ENCODE measurements at places on chromosomes 2 and 18. TPM values are rescaled to one million over a fixed set of nuclear protein-coding genes. Genes with fewer than 3 reads are reported as not detected.

The NEMP2 gene
- total RNA-seq = 16.9 TPM

The BUB1 gene
- total RNA-seq = 49.5 TPM

The FIGN gene
- not detected for total RNA-seq

The UCN gene
- 1.7 TPM for total RNA-seq

The ZNF385B gene
- total RNA-seq = not detected

The MROH2A gene
- not detected for total RNA-seq

The ANKRD44 gene
- 150 TPM for total RNA-seq

DNA sequence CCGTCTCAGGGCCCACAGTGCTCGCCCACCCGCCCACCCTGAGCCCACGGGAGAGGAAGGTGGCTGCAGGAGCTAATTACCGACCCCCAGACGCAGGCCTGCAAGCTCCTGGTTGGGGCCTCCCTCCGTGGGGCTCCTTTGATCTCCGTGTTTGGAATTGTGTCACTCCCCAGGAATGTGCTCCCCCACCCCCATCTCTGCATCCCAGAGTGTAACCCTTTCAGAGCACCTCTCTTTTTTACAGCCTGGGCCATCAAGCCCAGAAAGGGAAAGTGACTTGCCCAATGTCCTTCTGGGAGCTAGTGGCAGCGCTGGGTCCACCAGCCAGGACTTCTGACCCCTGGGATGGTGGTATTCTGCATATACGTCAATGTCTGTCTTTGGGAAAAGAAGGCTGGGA, 335.1 kb downstream of the CYRIA start:
- DNase-seq = no peak

DNA sequence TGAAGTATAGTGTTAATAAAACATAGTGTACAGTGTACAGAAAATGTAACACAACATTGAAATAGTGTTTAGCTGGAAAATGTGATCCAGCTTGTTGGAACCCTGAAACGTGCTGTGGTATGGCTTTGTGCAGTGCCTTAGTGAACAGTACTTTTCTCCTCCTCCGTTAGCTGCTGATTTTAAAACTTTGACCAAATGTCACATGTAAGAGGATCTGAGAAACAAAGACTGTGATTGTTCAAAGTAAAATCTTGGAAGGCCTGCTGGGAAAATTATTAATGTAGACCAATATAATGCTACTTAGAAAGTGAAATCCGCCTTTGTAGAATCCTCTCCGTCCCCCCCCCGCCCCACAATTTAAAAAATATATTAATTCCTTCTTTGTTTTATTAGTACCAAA, 911 bp upstream of the KCNJ13 start:
- no peak for DNase-seq

- no peak for DNase-seq
These were observed 151.8 kb downstream of the ZFP36L2 start for GRCh38 chr2:43074592-43075053.

- DNase-seq = no peak
These were observed 189.4 kb upstream of the CWC22 start for GRCh38 chr2:180196419-180196977.

GRCh38 chr2:147698166-147698565, 146.7 kb upstream of the ACVR2A start:
- no peak for DNase-seq

- no peak for DNase-seq
These were observed 172.2 kb downstream of the ASB1 start for GRCh38 chr2:238598802-238599530.

DNA sequence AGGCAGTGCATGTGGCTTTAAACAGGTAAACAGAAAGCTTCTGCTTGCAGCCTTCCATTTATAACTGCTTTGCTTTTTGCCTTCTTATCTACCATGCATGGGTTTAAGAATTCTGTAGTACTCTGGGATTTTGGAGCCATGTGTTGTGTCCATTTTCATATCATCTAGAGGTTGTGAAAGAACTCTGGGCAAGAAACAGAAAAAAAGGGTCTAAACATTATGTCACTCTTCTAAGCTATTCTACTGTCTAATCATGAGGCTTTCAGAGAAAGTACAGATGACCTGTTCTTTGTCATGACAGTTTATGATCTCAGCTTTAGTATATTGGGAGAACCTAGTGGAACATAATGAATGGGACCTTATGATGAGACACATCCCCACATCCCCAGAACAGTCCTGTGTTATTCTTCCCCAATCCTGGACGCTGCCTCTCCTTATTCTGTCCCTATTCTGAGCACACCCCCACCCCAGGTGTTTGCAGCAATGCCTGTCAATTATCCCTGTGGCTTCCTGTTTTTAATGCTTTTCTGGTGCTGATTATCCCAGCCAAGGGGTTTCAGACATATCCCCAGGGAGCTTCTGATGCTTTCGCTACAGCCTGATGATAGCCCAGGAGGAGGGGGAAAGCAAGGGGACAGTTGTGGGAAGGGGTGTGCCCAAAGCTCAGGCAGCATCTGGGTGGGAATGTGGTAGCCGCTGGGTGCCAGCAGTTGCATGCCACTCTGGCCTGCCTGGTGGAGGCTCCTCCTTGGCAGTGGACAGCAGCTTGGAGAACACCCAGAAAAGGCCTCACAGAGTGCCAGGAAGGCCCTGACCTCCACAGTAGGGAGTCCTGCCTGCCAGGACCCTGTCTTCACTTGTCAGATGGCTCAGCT, 169.5 kb upstream of the MAP3K20 start:
- no peak for DNase-seq

DNA sequence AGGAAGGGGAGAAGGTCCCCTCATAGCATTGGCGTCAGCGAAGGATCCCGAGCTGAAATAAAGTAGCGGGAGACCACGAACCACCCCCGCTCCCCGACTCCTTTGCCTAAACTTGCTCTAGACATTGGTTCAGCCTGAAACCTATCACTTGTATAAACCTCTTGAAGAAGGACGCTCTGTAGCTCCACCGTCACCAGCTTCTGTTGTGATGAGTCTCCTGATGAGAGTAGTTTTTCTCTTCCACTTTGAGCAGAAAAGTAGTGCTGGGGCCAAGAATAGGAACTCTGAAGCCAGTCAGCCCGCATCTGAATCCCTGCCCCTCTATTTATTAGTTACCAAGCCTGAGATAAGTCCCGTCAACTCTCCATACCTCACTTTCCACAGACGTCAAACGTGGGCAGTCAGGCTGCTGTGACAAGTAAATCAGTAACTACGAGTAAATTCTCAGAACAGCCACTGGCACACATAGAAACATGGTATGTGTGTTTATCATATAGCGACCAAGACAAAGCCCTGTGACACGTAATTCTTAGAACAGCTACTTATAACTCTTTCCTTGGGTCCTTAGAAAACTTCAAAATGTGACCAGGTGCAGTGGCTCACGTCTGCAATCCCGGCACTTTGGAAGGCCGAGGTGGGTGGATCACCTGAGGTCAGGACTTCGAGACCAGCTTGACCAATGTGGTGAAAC, 61.7 kb downstream of the CD226 start:
- DNase-seq = peak; percentile 14

- no peak for DNase-seq
These were observed 17.5 kb upstream of the PKDCC start for GRCh38 chr2:42030200-42030759.

DNA sequence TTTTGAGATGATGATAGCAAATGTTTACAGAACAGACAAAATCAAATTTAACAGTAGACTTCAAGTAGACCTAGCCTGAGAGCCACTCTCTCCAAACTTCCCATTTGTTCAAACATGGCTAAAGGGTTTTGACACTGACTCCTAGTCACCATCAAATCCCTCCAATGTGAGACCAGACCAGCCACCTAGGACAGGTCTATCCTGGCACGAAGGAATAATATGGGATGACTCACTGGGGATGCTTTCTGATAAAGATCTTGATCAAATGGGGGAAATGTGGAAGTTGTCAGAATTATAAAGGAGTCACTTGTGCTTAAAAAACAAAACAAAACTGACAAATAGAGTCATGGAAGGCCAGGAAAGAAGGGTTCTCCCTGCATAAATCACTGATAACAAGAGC, 95.7 kb downstream of the EDAR start:
- DNase-seq = no peak

DNA sequence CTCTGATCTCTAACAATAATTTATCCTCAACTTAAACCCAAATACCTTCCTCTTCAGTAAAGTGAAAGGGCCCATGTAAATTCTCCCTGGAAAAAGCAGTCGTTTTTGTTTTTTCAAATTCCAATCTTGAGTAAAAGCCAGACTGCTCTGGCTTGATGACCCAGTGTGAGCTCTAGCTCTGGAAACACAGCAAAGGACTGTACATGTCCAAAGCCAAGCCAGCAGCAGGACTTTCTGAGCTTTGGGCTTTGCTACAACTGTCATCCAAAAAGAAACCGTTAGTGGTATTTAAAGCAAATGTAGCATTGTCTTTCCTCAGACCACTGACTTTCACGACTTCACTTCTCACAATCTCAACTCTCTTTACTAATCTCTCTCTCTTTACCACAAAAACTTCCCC, 25.4 kb downstream of the SH3YL1 start:
- DNase-seq = no peak

DNA sequence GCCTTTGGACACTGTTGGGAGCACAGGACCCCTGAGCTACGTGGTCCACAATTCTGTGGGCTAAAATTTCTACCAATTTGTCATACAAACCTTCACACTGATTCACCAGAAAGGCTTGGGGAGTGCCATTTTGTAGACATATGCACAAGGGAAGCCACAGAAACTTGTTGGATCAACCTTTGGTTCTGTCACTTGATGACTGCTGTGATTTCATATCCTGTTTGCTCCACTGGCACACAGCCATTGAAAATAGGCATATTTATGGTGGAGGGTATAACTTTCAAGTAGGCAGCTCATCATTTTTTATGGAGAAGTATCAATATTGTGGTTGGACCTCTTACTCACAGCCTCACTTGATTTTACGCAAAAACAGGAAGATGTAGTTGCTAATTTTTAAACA, 10.5 kb downstream of the NAPG start:
- no peak for DNase-seq

DNA sequence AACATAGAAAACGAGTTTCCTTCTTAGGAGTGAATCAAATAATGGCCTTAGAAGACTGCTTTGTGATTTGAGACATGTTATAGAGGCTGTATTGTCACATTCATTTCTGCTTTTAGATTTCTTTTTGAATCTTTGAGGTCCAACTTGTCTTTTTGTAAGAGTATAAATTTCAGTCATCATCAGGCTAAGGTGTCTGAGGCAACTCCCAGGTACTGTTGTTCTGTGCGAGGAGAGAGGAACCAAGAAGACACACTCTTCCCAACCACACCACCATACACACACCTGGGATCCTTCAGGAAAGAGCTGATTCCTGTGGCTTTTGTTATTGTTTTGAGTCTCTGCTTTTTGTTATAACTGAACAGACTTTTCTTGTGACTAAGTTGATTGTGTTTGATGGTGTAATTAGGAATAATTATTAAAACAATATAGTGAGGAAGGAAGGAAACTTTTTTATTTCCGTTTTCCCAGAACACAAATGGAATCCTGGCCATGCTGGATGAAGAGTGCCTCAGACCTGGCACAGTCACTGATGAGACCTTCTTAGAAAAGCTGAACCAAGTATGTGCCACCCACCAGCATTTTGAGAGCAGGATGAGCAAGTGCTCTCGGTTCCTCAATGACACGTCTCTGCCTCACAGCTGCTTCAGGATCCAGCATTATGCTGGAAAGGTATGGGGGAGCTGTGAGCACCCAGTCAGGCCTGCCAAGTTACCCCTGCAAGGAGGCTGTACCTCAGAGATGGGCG, 140.4 kb downstream of the MYO1B start:
- DNase-seq = no peak
